ENCODE measurements at places on chromosomes 12 and 14. TPM values are rescaled to one million over a fixed set of nuclear protein-coding genes. Genes with fewer than 3 reads are reported as not detected.
A peak's percentile ranks its signal among the peaks of the same experiment; 100 is the strongest.

Gene BBOF1
- total RNA-seq: 3.0 TPM

Gene GLIPR1L1
- total RNA-seq: not detected

Gene DPY19L2
- total RNA-seq: 41.0 TPM

Gene DBX2
- 0.24 TPM for total RNA-seq

Gene LRP1-AS
- total RNA-seq: not detected

DNA sequence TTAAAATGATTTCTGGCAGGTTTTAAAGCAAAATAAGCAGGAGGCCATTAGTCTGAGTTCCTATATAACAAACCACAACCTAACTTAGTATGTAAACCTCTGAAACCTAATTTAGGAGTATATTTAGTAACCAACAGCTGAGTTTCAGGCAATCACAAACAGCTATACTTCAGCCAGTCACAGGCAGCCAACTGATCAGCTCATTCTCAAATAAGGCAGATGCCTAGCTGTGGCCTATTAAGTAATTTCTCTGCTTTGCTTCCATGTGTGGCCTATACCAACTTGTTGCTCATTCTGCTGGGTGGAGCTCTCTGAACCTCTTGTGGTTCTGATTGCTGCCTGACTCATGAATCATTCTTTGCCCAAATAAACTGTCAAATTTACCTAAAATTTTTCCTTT lies 408.9 kb upstream of the FBXO33 start:
- no peak for DNase-seq

- no peak for DNase-seq
Observed at GRCh38 chr12:55839345-55840140, 3.2 kb downstream of the MMP19 start.

DNA sequence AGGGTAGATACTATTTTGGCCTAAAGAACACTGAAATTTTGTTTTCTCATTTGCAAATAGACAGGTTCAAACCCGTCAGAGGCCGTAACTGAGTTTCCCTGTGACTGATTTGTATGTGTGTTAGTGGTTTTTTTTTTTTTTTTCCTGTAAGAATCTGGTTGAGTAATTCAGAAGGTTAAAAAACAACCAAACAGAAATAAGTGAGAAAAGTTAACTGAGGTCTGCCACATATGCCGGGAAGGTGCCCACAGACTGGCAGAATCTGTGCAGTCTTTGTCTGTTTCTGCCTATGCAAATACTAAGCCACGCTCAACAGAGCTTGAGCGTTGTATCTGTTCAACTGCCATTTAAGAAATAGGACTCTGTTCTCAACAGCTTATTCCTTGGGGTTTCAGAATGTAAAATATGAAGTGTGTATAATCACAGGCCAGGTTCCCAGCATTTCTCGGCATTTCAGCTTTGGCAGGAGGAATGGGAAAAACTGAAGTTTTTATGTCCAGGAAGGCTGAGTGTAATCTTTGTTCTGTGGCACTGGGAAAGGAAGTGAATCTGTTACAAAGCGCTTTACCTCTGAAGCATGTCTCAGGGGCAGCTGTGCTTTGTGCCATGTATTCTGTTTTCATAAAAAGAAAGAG lies 181.9 kb downstream of the PRKCH start:
- no peak for DNase-seq

DNA sequence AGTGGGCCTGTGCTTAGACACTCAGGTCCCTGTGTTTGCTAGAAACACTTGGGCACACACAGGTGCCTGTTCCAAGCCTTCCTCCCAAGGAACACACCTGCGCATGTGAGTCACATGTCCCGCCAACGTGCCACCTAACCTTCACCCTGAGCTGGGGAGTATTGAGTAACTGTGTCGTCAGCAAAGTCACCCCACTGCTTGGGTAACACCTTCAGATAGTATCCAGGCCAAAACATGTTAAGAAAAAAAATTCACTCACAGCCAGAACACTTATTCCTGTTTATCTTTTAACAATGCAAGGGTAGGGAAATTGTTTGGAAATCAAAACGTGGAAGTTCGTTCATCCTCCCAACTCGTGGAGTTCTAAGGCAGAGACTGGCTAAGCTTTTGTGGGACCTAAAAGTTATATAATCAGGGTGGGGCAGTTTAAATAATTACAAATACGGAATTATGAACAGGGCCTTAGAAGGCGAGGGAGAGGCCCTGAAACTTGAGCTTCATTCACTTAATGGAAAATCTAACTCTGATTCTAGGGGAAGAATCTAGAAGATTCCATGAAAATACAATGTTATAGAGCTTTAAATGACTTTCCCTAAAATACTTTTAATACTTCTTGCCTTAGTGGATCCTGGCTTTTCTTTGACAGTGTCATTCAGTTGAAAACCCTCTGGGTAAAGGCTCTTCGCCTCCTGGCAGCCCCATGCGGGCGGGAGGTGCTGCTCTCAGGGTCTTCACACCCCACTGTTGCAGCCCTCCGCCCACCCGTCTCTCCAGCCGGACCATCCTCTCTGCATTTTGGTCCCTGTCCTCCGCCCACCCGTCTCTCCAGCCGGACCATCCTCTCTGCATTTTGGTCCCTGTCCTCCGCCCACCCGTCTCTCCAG lies 30.3 kb upstream of the ADIPOR2 start:
- no peak for DNase-seq

DNA sequence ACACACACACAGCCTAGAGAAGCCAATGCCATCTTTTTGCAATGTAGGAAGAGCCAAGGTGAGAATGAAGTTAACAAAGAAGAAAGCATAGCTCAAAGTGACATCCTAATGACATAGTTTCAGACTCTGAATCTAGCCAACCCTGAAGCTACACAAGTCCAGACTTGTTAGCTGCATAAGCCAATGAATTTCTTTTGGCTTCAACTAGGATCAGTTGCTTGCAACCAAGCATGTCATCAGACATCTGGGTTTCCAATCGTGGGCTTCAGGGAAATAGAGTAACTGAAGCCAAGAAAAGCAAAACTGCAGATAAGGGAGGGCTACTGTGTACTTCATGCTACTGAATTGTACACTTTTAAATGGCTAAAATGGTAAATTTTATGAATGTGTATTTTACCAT lies 4.4 kb upstream of the GPHN start:
- DNase-seq: no peak

Gene CLEC1B
- total RNA-seq: not detected

Gene CFAP251
- total RNA-seq: 1.3 TPM

DNA sequence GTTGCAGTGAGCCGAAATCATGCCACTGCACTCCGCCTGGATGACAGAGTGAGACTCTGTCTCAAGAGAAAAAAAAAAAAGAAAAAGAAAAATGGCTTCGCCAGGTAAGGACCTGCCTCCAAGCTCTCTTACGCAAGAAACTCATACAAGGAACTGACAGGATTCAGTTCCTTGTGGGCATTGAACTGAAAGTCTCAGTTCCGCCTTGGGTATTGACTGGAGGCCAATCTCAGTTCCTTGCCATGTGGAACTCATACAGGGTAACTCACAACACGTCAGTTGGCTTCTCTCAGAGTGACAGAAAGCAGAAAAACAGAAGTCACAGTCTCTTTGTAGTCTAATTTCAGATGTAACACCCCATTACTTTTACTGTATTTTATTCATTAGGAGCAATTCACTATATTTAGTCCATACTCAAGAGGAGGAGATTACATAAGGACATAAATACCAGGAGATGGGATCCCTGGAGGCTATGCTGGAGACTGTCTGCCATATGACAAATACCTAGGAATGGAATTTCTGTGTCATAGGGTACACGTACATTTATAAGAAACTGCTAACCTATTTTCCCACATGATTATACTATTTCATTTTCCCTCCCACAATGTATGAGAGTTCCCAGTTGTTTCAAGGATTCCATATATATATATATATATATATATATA lies 11.4 kb upstream of the NOPCHAP1 start:
- DNase-seq: no peak

Gene DNAJC22
- not detected for total RNA-seq

Gene NRXN3
- total RNA-seq: 1.4 TPM

Gene PIWIL1
- not detected for total RNA-seq

- DNase-seq: no peak
Observed at GRCh38 chr12:51306507-51306906, 17.5 kb downstream of the BIN2 start.

Gene TAS2R7
- total RNA-seq: not detected

DNA sequence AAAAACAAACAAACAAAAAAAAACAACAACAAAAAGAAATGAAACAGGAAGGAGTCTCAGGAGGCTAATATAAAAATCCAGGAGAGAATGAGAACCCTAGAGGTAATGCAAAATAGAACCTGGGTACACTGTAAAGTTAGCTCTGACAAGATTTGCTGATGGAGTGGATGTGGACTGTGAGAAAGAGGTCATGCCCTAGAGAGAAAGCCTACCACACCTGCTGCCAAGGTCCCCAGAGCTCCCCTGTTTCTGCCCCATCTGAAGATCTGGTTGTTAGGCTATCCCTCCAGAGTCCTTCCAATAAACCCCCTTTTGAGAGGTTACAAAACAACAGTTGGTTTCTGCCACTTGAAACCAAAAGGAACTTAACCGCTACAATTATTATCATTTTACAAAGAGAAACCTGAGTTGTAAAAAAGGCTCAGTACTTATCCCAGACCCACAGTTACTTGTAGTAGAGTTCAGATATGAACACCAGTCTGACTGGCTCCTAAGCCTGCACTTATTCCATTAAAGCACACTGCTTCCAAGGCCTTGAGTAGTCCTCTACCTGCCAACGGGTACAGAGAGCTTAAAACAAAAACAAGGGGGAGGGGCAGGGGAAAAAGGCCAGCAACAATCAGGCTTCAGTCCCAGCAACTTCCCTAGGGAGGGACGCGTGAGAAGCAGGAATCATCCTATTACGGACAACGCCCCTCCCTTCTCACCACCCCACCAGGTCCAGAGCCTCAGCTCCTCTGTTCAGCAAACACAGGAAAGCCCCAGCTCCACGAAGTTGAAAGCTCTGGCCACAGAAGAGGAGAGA lies 27.7 kb downstream of the PPP1R13B start:
- DNase-seq: no peak

DNA sequence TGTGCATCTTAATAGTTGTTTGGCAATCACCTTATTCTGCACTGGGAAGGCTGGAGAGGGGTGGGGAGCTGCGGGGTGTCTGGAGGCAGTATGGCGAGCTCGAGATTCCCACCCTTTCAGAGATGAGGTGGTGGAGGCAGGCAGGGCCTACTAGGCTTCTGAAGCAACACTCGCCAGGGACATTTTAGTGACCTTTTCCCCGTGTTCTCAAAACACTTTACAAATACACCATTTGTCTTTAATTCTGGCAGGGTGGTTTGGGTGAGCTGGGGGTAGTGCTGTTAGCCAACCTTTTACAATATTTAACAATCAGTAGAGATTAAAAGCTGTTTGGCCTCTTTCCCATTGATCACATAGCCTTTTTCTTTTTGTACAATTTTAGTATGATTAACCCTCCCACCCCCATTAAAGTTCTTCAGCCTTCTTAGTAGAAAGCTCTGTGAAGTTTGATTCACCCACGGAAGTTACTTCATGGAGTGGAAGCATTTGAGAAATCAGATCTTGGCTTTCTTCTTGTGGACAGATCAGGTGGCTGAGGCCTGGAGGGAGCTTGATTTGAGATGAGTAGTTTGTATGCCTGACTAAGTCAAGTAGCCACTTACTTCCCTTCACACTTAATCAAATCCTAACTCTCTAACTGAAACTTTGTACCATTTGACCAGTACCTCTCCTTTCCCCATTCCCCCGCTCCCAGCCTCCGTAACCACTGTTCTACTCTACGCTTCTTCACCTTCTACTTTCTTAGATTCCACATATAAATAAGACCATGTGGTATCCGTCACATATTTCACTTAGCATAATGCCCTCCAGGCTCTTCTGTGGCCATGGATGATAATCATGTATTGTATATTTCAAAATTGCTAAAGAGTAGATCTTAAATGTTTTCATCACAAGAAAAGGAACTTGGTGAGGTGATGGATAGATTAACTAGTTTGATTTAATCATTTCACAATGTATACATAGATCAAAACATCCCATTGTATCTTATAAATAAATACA lies 41.0 kb downstream of the TRAF3 start:
- DNase-seq: no peak

DNA sequence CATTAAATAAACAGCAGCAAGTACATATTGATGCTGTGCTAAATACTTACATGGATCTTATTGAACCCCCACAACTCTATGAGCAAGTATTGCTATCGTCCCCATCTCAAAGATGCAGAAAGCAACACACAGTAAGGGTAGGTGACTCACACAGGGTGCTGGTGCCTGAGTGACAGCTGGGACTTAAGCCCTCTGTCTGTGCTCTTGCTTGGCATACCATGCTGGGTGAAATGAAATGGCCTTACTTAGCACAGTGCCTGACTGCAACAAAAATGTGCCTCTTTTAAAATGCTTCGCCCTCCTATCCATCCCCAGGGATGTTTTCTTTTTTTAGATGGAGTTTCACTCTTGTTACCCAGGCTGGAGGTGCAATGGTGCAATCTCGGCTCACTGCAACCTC lies 788 bp downstream of the TEX52 start:
- no peak for DNase-seq

Gene SLC39A2
- total RNA-seq: not detected

- no peak for DNase-seq
Observed at GRCh38 chr14:100042286-100042685, 22.9 kb upstream of the EVL start.

Gene L3HYPDH
- 8.8 TPM for total RNA-seq

Gene KERA
- total RNA-seq: not detected

DNA sequence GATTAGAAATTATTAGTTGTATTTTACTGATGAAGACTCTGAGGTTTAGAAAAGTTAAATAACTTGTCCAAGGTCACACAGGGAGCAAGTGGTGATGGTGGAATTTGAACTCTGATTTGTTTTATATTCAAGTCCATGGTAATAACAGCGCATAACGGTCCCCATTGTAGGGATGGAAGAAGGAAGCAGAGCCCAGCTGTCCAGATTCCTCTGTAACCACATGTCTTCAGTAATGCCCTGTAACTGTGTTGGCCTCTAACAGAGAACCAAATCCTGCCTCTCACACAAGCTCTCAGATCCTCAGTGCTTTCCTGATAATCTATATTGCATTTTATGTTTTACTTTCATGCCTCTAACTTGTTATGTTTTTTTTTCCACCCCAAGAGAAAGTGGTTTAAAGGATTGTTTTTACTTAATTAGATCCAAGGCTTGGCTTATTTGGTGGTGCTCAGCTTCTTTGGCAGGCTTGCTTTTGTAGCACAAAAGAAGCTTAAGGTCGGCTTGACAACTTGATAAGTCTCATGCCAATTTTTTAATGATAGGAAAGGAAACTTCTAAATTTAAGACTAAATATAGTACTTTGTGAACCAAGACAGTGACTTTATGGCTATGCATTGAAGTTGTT lies 105.1 kb upstream of the SEL1L start:
- no peak for DNase-seq

DNA sequence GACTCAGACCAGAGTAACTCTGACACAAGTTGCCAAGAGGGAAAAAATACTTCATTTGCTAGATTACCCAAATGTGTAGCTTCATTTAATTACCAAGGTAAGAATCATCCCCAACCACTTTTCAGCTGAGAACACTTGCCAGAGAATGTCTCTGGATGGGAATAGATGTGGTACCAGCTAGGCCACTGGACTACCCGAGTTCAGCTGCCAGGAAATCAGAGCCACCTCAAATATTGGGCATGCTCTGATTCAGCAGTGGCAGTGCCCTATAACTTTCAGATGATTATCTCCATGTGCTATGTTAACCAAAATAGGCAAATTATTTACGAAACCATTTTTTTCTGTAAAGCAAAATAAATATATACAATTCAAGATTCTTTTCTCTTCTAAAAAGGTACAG lies 80.7 kb downstream of the SLC38A1 start:
- no peak for DNase-seq

GRCh38 chr12:630656-631632 lies 32.3 kb downstream of the NINJ2 start:
- DNase-seq: peak; percentile 90

- DNase-seq: no peak
Observed at GRCh38 chr12:71478270-71478669, 38.7 kb downstream of the LGR5 start.
